ENCODE measurements at places on chromosomes 5 and 9.

DNA sequence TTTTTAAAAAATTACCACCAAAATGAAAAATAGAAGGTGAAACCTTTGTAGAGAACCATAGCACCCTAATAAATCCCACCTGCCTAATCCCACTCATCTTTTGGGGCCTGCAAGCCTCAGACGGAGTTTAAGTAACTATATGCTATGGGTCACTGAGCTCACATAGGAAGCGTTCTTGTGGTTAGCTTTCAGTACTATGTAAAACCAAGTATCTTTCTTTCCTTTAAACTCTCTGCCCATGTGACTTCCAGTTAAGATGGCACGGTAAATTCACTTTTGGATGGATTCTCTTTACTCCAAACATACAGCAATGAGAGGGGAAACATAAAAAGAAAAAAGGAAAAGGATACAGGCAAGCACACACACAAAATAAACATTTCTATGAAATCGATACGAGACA is 50.9 kb downstream of the FANCC start:
- H3K4me3 ChIP-seq: no peak overlapping the region
- no peaks in the 10 kb centered on the region for H3K27me3 ChIP-seq
- peaks cover 42% of the 10 kb centered on the region for H3K4me1 ChIP-seq
- H3K27ac ChIP-seq: no peak overlapping the region
- no peaks in the 10 kb centered on the region for H3K36me3 ChIP-seq
- no peak for DNase-seq

DNA sequence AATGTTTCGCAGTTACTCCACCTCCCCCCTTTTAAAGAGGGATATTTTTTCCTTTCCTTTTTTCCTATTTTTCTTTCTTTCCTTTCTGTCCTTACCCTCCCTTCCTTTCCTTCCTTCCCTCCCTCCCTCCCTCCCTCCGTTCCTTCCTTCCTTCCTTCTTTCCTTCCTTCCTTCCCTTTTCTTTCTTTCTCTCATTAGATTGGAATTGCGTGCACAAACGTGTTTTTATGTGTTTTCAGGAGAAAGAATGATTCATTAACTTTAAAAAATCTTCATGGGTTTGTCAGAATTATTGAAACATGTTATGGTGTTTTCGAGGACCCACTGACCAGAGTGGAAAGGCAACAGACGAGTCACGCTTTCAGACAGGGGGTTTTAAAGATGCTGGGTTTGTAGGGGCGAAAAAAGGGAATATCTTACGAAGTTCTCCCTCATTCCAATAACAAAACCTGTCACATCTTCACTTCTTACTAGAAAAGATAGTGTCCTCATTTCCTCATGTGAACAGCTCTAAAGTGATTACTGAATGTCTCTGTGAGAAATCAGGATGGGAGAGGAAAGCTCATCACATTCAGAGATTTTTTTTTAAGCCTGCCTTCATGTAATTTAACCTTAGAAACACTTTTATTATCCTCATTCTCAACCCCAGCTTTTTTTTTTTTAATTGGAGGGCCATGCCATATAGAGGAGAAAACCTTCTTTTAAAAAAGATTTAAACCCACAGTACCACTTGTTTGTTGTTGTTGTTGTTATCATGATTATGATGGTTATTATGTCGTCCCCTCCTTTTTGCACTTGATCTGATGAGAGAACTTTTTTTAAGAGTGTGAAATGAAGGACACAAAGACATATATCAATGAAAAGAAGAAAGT is 21.9 kb downstream of the NR2F1 start:
- no peaks in the 10 kb centered on the region for H3K4me1 ChIP-seq
- no peaks in the 10 kb centered on the region for H3K36me3 ChIP-seq
- H3K27ac ChIP-seq: peak overlapping the region; percentile 49
- H3K4me3 ChIP-seq: peak overlapping the region; percentile 25

DNA sequence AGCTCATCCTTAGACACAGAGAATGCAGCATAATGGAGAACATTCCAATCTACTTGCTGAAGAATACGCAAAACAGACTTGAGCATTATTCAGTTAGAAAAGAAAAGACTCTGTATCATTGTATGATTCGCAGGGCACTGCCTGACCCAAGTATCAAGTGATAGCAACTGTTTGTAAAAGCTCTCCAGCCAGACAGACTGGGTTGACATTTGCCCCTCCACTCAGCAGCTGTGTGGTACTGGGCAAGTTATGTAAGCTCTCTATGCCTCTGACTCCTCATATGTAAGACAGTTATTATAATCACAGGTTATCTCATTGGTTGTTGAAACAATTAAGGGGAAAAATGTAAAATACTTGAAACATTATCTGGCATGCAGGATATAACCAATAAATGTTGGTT is 505.0 kb downstream of the ELAVL2 start:
- no peak overlapping the region for H3K27ac ChIP-seq
- H3K36me3 ChIP-seq: no peaks in the 10 kb centered on the region
- H3K4me1 ChIP-seq: no peaks in the 10 kb centered on the region

DNA sequence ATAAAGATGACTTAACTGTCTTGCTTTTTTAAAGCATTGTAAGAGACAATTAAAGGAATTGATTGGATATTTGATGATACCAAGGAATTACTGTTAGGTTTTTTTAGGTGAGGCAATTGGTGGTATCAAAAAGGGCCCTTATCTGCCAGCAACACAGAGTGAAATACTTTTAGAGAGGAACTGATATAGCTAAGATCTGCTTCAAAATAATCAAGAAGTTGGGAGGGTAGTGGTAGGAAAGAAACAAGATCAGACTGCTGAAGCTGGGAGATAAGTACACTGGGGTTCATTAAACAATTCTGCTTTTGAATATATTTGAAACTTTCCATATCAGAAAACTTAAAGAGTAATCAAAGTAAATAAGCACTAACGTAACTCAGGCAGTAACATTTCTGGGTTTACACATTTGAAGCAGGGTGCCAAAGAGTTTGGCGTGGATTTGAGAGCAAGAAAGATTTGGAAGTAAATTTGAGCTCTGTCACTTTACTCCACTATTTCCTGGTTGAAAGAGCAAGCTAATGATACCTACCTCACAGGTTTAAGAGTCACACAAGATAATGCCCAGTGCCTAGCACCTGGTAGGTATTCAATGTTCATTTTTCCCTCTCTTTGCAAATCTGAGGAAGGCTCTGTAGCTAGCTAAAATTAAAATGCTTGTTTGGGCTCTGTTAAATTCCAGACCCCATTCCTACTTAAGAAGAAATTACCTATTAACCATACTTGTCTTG is 6.9 kb downstream of the ERMP1 start:
- H3K27ac ChIP-seq: no peak overlapping the region
- no peaks in the 10 kb centered on the region for H3K4me1 ChIP-seq
- no peaks in the 10 kb centered on the region for H3K27me3 ChIP-seq
- H3K36me3 ChIP-seq: peaks cover 57% of the 10 kb centered on the region

DNA sequence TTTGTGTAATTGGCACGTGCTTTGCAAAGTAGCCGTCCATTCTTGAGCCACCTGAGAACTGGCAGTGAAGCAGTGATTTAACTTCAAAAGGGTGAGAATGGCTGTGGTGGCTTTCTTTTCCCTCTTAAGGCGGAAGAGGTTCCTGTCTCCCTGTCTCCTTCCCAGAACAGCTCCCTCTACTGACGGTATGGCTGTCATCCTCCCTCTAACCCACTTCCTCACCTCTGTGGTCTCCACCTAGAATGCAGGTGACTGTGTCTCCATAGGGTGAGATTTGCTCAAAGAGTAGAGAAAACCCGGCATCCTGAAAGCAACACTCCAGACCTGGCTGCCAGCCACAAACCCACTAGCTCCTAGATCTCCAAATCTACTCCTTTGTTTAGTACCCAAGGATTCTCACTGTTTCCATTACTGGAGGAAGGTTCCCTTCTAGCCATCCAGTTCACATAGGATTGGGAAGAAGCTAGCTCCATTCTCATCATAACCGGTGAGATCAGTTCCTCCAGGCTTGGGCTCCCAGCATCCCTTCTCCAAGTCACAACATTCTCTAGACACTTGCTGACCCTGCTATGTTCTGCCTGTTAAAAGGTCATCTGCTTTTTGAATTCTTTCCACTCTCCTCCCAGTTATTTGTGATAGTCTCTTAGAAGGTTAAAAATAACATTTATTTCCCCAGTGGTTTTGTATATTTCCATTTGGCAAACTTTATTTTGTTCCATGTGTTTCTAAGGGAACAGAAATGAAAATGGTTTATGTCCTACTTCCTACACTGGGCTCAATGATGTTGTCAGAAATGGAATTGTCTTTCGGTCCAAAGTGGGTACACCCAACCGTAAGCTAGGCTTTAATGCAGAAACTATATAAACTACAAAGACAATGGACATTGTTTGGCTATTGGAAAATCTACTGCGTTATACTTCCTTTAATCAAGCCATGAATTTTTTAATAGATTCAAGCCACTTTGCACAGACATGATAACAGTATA is 269.4 kb downstream of the CWC27 start:
- peak overlapping the region; percentile 95 for H3K27ac ChIP-seq
- H3K36me3 ChIP-seq: no peaks in the 10 kb centered on the region
- DNase-seq: no peak
- H3K27me3 ChIP-seq: no peaks in the 10 kb centered on the region

DNA sequence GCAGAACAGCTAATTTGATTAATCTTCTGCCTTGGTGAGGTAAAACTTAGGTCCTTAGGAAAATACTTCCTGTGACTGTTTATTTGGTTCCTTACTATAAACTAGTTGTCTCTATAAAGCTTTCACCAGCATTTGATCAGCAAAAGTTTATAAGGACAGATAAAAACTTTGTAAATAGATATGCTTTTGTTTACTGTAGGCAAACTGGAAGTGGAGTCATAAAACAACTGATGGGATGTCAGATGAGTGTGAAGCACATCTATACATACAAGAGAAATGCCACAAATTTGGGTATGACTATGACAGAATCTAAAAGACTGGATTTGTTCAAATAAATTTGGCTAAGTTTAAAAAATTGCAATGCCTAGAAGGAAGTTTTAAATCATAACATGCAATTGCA is 5.5 kb downstream of the PTGER4 start:
- H3K4me3 ChIP-seq: peak overlapping the region; percentile 75
- no peaks in the 10 kb centered on the region for H3K27me3 ChIP-seq
- H3K4me1 ChIP-seq: peaks cover 93% of the 10 kb centered on the region
- H3K27ac ChIP-seq: peak overlapping the region; percentile 36

DNA sequence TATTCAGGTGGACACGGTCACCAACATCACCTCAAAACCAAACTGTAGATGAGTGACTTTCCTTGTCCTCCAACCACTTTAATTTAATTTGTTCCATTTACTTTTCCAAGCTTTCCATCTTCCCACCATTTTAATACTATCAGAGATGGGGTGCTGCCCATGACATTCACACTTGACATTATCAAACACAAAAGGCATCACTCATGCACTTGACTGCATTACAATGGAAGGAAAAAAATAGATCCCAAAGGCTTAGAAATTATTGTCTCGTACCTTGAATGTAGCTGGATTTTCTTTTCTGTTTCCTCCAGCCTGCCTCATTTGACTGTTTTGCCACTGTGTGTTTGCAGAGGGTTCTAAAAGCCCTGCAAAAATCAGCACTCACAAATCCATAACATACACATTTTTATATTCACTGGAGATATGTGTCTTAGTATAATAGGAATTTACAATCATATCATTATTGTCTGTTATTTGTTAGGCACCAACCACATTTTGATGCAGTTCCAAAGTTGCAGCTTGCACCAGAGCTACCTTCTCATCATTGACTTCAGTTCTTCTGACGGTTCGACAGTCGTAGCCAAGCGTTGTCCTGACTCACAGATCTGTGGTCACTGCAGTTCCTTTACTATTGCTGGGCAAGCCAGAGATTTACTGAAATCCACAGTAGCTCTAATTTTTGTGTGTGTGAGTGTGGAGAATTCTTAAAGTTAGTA is 712.3 kb upstream of the WWC1 start:
- DNase-seq: no peak
- H3K4me3 ChIP-seq: no peak overlapping the region
- H3K27me3 ChIP-seq: peaks cover 46% of the 10 kb centered on the region
- no peak overlapping the region for H3K27ac ChIP-seq
- H3K4me1 ChIP-seq: peaks cover 3% of the 10 kb centered on the region

DNA sequence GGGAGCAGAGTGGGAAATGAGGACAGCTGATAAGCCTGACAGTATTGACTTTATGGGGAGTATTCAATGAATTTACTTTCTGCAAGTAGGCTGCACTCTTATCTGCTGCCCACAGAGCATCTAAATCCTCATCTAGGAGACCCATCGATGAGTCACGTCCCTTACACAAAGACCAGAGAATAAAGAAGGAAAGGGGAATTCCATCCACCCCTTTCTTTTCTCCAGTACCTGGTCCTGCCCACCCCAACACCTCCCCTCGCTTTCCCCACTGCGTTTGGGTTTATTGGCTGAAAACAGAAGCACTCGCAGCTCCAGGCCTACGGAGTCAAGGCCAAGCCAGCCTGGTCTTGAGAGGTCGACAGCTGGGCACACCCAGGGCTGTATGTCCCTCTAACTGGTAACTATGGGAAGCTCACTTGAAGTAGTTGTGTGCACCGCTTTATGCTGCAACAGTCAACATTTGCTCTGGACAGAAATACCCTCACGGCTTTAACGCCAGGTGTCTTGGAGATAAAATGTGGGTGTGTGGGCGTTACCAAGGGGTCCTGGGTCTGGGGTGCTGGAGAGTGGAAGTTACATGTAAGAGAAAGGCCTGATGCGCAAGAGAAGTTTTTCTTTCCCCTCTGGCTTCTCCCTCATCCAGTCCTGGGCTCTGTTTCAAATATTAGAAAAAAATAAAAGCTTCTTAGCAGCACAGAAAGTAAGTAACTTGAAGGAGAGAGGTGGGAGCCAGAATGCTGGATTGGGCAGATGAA is 14.5 kb upstream of the TAL2 start:
- no peaks in the 10 kb centered on the region for H3K27me3 ChIP-seq
- no peaks in the 10 kb centered on the region for H3K36me3 ChIP-seq
- no peak overlapping the region for H3K27ac ChIP-seq
- H3K4me3 ChIP-seq: no peak overlapping the region
- no peak for DNase-seq
- H3K4me1 ChIP-seq: no peaks in the 10 kb centered on the region

DNA sequence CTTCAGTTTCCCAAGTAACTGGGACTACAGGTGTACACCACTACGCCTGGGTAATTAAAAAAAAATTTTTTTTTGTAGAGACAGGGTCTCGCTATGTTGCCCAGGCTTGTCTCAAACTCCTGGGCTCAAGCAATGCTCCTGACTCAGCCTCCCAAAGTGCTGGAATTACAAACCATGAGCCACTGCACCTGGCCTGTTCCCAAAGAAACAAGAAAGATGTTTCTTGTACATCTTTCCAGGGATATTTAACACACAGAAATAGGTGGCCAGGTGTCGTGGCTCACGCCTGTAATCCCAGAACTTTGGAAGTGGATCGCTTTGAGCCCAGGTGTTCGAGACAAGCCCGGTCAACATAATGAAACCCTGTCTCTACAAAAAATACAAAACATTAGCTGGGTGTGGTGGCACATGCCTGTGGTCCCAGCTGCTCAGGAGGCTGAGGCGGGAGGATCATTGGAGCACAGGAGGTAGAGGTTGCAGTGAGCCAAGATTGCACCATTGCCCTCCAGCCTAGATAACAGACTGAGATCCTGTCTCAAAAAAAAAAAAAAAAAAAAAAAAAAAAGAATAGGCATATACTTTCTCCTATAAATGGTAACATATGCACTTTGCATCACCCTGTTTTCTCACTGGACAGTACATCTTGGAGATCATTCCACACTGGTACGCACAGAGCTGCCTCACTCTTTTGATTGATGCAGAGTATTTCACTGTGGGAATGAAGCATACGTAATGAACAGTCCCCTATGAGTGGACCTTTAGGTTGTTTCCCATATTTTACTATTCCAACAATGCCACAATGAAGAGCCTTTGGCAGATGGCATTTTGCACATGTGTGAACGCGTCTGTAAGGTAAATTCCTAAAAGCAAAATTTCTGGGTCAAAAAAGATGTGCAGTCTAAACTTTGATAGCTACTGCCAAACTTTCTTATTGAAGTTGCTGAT is 2.0 kb upstream of the GRHPR start:
- H3K4me3 ChIP-seq: no peak overlapping the region
- peaks cover 34% of the 10 kb centered on the region for H3K4me1 ChIP-seq
- H3K36me3 ChIP-seq: no peaks in the 10 kb centered on the region
